Brain (organoid and tissue), 16 donors: ENCODE measurements at places on chromosomes 5 and 9. TPM values are rescaled to one million over a fixed set of nuclear protein-coding genes. Genes with fewer than 3 reads are reported as not detected.

DNA sequence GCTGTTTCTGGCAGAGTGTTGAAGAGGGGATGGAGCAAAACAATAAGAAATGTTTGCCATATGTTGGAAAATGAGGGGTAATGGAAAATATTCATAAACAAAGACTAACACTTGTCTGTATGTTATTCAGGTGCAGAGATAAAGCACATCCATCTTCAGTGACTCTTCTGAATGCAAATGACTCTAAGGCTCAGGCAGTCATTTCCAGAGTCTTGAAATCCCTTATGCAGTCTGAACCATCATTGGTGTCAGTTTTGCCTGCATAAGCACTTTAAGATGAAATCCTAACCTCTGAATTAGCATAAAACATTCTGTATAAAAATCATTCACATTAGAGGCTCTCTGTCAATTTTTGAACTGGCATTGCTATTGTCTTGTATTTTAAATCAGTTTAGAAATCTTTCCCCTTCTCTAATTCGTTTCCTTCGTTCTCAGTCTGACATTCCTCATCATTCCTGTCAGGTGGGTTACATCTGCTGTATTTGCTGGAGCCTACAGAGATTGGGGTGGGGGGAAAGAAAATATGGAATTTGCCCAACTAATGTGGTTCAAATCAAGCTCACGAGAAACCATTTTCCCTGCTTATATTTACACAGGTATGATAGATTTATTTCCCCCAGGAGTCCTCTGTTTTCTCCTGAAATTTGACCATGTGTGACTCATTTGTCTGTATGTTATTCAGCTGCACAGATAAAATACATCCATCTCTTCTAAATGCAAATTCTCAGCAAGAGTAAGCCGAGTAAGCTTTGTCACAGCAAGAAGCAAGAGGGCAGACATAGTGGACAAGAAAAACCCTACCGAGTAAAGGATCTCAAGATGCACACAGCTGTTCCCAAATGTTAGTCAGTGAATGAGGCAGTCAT lies 31.6 kb downstream of the ENC1 start:
- DNase-seq: peak; percentile 58

DNA sequence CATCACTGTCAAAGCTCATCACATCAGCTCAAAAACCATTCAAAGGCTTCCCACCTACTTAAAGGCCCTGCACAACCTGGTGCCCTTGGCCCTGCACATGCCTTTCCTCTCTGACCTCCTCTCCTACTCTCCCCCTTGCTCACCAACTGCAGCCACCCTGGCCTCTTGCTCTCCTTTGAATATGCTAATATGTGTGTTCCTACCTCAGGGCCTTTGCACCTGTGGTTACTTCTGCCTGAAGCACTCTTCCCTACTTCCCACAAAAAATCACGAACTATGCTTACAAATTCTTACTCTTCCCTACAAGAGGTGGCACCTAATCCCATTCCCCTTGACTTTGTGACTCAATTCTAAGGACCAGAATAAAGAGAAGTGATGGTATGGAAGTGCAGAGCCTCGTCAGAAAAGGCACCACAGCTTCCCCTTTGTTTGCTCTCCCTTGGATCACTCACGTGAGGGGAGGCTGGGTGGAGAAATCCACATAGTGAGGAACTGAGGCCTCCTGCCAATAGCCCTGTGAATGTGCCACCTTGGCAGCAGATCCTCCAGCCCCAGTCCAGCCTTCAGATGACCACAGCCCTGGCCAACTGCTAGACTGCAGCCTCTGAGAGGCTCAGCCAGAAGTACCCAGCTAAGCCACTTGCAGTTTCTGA lies 3.2 kb upstream of the TMEM171 start:
- DNase-seq: no peak

FAM151B gene
- polyA plus RNA-seq: 0.58 TPM

GABBR2 gene
- polyA plus RNA-seq: 14.3 TPM

IL4 gene
- polyA plus RNA-seq: not detected

PCDHA1 gene
- polyA plus RNA-seq: 0.61 TPM

- DNase-seq: no peak
These were observed 45.6 kb upstream of the JADE2 start for GRCh38 chr5:134479839-134480238.

- DNase-seq: no peak
These were observed 45.2 kb upstream of the PPP2CA start for GRCh38 chr5:134271059-134271458.

DNA sequence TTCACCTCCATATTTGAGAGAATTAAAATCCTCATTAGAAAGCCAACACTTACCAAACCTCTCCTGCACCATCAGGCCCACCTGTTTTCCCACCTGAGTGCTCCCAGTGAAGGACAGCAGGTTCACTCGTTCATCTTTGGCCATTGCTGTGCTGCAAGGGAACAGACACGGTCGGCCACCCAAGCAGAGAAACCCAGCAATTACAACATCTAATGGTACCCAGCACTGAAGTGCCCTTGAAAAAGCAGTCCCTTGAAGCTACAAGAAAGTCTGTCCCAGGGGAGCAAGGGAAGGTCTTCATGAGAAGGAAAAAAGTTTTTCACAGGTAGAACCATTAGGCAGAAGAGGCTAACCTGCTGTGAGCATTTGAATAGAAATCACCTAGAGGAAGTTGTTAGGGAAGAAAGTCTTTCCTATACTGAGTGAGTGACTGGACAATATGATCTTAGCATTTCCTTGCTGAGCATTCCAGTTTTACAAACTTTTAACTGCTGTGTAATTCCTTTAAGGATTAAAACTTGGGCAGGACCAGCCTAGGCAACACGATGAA lies 26.7 kb downstream of the ALDH7A1 start:
- no peak for DNase-seq

DNA sequence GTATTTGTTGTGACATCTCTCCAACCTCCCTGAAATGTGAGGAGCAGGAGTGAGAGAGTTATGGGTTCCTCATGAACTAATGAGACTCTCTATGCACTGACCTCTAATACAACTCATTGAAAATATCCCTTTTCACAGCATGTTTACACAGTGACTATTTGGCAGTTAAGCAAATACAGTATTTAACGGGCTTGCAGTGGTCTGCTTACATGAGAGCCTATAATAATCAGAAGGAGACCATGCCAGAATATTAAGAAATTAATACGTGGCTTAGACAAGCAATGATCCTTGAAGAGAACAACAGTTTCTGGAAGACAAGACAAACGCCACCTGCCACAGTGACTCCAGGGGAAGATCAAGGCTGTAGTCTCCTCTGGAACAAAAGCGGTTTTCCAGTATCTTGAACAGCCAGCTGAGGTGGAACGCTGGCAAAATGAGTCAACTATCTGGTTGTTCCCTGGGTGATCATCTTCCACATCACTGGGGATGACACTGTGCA lies 424.5 kb downstream of the DMAC1 start:
- DNase-seq: no peak

GRCh38 chr9:1794547-1795270 lies 220.4 kb upstream of the SMARCA2 start:
- no peak for DNase-seq

DNA sequence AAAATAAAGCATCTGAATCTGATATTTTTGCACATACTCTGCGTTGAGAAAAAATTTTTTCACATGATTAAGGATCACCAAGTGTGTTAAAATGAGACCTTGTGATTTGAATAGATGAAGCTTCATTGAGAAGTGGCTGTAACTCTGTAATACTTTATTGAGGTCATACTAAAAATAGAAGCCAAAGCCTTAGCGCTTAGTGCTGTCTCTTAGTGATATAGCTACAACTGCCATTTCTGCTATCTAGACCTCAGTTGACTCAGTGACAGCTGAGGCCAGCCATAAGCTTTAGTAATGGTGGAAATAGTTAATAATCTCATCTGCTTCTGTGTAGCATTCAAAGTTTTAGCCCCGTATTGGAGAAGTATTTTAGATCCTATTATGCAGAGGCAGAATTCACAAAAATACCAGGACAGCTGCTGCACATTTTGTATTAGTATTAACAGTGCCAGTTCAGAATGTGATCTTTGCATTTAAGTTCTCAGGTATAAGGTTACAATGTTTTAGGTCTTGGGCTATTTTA lies 107.4 kb upstream of the SGCD start:
- no peak for DNase-seq

SLC4A9 gene
- polyA plus RNA-seq: not detected

GRCh38 chr5:171600741-171601265 lies 181.4 kb downstream of the FGF18 start:
- no peak for DNase-seq

PLAC8L1 gene
- polyA plus RNA-seq: not detected

GRCh38 chr9:94903961-94904421 lies 177.5 kb downstream of the AOPEP start:
- DNase-seq: no peak

DNA sequence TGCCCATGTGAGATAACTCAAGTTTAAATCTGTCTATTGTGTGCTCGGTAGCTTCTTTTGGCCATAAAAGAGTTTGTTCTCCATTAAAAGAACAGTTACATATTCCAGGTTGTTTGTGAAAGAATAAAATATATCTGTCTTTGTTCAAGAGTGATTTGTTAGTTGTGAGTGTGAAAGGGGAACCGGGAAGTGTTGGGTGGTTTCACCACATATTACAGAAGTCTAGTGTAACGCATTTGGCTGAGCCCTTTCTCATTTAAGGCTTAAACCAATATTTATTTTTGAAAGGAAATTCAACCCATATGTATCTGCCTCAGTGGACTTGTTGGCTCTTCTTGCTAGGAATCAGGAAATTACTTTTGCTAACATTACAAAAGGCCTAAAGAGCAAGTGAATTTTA lies 54.1 kb upstream of the DMRTA1 start:
- no peak for DNase-seq

GRCh38 chr9:127406799-127407491 lies 10.0 kb downstream of the SLC2A8 start:
- DNase-seq: no peak

GRCh38 chr5:124180299-124180874 lies 566.1 kb downstream of the ZNF608 start:
- no peak for DNase-seq

- DNase-seq: no peak
These were observed 10.0 kb upstream of the ZNF483 start for GRCh38 chr9:111514967-111515366.
